Caki2 (cell line): ENCODE measurements at places on chromosomes 6 and 20.

DNA sequence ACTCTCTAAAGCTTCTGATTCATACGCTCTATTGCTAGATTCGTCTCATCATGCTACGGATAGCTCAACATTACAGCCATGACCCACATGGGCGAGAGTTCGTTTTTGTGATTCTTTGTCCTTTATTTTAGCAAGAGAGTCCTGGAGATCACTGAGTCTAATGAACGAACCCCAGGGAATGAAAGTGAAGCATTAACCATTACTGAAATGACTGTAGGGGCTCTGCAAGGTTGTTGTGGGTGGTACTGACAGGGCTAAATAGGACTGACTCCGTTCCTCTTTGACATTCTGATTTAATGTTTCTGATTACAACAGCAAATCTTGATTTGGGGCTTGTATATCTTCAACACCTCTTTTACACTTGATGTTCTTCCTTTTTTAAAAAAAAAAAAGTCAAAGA is 13.7 kb upstream of the RTF2 start:
- DNase-seq = no peak

GRCh38 chr6:67759001-67759400 is 876.1 kb upstream of the ADGRB3 start:
- no peak for DNase-seq

GRCh38 chr20:10487142-10488136 is 52.3 kb downstream of the SLX4IP start:
- DNase-seq = no peak

DNA sequence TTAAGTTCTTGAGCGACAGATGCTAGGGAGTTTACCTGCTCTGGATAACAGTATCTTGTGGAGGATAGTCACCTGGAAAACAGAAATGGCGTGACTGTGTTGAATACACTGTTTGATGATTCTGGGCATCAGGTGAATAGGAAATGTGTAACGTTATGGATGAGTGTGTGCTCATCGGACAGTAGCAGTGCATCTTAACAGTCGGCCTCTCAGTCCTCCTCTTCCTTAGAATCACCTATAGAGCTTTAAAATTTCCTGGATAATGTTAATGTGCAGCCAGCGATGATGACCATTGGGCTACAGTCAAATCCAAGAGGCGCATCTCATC is 217.7 kb downstream of the OR2B2 start:
- DNase-seq = no peak

DNA sequence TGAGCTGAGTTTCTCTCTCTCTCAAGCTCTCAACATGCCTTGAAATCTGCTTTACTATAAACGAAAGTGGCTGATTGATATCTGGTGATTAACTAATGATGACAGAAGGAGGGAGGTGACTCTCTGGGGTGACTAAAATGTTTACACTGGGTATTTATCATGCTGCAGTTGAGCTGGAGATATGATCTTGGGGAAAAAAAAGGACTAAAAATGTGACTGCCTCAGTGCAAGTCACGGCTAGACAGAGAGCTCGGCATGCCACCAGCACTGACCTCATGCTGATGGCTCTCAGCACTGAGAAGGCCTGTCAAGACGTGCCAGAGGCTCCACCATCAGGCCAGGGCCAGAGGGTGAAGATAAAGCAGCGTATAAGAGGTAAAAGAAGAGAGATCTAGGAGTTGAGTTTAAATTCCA is 103.1 kb upstream of the SPACA1 start:
- no peak for DNase-seq

DNA sequence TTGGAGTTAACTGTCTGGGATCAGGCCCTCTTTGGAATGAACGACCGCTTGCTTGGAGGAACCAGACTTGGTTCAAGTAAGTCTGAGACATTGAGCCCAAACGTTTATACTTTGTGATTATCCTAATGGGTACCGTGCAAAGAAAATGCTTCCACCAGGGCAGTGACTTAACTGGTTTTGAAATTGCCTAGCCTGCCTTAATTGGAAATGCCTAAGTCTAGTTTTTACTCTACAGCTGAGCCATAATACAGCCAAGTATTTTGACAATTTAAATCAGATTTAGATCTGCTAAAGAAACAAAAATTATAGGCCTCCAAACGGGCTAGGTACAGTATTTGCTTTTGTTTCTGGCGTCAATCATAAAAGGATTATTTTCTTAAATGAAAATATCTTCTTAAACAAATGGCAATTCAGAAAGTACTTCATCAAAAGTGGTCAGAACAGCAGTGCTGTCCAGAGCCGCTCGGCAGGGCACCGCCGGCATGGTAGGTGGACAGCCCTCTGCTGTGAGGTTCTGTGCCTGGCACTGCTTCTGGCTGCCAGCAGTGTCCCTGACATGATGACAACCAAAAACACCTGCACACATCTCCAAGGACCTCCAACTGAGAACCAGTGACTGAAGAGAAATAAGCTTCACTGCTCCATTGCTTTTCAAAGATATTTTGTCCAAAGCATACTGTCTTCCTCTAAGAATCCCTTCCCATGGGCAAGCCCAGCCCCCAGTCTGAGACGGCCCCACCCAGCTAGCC is 55.6 kb downstream of the EZR start:
- DNase-seq = no peak

DNA sequence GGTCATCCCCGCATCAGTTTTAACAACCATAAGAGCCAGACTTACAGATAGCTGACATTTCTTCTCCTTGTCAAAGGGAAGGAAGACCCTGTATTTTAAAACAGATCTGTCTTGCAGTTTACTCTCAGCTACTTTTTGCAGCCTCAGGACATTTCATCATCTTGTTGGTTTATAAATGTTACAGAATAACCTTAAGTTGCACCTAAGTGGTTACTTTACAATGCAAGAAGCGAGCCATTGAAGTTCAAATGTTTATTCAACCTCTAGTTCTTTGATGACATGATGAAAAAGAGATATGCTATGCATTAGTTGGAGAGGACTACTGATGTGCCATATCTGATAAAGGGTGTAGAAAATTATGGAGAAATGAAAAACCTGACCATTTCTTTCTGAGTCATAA is 187.9 kb upstream of the COL21A1 start:
- peak; percentile 59 for DNase-seq

DNA sequence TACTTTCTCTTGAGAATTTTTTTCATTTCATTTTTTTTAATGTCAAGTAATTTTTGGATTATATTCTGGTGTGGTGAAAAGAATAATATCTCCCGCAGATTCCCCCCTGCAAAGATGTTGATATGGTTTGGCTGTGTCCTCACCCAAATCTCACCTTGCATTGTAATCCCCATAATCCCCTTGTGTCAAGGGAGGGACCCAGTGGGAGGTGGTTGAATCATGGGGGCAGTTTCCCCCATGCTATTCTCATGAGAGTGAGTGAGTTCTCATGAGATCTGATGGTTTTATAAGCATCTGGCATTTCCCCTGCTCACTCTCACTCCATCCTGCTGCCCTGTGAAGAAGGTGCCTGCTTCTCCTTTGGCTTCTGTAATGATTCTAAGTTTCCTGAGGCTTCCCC is 58.7 kb upstream of the PMEPA1 start:
- no peak for DNase-seq

- no peak for DNase-seq
Observed at GRCh38 chr20:60420676-60421229, 462.5 kb downstream of the CDH26 start.

DNA sequence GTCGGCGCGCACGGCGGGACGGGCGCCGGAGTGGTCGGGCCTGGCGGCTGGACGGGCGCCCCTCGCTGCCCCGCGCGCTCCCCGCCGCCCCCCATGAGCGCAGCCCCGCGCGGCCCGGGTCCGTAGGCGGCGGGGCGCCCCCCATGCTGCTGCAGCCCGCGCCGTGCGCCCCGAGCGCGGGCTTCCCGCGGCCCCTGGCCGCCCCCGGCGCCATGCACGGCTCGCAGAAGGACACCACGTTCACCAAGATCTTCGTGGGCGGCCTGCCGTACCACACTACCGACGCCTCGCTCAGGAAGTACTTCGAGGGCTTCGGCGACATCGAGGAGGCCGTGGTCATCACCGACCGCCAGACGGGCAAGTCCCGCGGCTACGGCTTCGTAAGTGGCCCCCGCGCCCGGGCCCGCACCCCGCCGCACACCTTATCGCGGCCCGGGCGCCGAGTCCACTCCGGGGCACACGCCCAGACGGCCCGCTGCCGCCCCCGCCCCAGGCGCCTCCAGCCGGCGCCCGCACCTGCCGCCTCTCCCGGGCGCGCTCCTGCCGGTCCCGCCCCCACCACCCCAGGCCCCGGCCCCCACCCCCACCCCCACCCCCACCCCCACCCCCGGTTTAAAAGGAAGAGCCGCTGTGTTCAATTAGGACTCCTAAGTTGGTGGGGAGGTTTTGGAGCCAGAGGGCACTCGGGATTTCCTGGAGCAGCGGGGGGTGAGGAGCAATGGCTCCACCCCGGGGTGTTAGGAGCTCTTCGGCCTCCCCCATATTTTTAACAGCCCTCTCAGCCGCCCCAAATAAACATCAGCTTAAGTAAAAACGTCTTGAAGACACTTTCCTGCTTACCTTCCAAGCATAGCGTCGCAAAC is 474 bp downstream of the RBM38 start:
- DNase-seq = no peak

DNA sequence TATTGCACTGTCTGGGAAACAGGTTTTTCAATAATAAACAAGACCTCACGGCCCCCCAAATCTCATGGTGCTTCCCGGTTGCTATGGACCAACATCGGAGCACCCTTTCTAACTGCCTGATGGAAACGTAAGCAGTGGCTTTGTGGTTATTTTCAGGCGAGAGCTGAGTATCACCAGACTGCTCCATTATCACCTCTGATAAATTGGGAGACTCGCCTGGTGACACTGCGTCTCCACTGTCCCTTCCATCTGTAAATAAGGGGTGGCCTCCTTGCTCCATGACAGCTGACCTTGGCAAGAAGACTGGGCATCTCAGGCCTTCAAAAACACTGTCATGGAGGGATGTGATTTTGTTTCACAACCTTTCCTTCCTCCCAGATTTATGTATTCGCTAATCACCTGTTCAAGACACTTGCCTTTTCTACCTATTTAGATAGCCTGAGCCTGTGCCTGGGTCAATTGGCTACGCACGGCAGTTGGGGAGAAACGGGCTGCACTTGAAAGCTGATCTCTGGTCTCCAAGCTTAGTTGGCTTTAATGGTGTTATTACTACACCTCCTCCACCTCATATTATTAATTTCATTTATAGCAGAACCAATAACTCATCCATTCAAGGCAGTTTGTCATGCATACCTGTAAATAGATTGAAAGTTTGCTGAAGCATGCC is 17.7 kb upstream of the CDH4 start:
- no peak for DNase-seq

DNA sequence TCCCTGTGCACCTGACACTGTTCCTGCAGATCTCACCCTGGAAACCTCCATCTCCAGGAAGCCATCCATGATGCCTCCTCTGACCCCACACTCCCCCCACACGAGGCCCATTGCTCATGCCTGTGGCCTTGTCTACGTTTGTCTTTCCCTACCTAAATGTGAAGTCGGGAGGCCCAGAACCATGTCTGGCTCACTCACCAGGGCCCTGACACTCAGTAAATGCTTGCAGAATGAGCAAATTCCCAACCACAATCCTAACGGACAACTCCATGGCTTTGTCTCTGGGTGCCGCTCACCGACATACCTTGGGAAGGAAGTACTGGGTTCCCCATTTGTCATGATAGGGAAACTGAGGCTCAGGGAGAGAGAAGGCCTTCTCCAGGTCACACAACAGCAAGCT is 7.3 kb downstream of the PEDS1 start:
- DNase-seq = no peak

GRCh38 chr6:39430871-39431523 is 108.5 kb upstream of the KCNK16 start:
- DNase-seq = no peak
